ENCODE measurements at places on chromosomes 11 and 22.

DNA sequence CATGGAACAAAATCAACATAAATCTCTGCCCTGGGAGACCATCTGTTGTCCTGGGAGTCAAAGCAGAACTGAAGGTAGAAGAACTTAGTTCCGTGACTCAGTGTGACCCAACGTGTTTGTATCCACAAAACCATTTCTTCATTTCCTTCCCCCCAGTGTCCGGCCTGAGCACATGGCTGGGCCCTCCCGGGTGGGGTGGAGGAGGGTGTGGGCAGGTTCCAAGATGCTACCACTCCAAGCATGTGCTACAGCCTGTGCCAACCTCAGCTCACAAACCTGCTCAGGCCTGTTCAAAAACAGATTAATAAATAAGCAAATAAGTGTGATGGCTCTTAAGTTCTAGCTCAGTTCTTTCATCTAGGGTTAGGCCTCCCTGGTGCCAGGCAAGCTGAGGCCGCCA is 55.3 kb downstream of the SHANK2 start:
- no peak for DNase-seq

- no peak for DNase-seq
Observed at GRCh38 chr22:50293441-50294318, 13.8 kb downstream of the PLXNB2 start.

DNA sequence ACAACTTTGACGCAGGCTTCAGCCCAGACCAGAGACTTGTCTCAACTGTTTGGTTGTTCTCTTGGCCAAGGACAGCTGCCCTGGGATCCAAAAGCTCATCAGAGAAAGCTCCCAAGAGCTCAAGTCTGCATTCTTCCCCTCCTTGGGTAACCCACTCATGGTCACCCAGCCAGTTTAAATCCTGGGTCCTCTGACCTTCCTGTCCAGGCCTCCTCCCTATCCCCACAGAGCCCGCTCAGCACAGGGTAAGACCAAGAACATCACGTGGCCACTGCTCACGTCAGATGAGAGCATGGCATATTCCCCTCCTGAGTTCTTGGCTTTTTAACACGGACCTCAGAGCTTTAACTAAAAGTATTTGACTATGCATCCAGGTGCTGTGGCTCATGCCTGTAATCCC is 25.8 kb downstream of the TSKU start:
- DNase-seq, result no peak

DNA sequence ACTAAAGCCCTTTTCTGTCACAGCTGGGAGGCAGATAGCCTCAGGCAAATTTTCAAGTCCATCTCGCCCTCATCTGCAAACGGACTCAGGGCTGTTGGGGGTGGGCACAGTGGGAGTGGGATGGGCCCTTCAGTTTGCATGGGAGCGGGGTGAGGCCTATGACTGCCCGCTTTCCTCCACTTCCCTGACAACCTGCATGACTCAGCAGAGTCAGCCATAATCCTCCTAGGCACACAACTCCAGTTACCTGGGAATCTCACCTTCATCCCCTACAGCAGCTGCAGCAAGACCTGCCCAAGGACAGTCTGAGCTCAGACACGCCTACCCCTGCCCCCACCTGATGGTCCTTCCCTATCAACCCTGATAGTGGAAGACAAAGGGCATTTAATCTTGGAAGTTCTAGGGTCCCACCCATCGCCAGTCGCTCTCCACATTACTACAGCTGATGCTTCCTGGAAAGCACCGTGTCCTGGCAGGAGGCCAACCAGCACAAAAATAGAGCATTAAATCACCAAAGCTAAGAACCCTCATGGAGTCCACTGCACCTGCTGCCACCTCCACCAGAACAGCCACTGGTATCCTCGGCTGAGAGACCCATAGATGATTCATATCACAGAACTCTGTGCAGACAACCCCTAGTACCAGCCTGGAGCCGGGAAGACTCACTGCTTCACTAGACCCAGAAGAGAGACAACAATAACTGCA is 319.3 kb downstream of the DCDC1 start:
- DNase-seq, result no peak

DNA sequence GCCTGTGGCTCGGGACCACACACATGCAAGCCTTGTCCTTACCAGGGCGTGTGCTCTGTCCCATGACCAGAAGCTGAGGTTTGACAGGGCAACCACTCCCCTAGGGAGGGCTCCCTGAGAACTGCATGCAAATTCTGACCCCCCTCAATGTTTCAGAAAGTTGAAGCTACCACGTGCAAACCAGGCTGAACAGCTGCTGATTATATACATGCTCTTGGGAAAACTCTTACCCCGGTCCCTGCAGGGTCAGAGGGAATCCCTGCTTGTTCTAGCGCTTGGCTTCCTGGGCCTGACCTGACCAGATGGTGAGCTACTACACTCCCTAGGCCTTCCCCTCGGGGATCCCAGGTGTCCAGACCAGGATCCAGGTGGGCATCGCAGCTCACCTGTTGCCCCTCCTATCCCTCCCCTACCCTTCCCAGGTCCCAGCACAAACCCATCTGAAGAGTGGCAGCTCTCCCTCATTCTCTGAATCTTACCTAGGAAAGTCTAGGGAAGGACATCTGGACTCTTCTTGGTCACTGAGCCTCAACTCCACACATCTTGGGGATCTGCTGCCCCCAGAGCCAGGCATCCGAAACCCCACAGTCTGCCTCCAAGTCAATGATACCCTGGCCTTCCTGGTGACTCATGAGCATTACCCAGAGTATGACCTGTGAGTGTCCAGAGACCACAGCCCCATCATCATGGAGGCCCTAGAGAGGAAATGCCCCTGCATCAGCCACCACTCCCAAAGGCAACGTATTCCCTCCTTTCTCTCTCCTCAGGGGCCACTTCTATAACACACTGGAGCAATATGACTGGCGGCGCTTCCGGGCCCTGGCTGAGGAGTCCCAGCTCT is 61.5 kb downstream of the BTG4 start:
- no peak for DNase-seq

GRCh38 chr11:108632041-108632704 is 32.7 kb upstream of the DDX10 start:
- DNase-seq, result no peak

DNA sequence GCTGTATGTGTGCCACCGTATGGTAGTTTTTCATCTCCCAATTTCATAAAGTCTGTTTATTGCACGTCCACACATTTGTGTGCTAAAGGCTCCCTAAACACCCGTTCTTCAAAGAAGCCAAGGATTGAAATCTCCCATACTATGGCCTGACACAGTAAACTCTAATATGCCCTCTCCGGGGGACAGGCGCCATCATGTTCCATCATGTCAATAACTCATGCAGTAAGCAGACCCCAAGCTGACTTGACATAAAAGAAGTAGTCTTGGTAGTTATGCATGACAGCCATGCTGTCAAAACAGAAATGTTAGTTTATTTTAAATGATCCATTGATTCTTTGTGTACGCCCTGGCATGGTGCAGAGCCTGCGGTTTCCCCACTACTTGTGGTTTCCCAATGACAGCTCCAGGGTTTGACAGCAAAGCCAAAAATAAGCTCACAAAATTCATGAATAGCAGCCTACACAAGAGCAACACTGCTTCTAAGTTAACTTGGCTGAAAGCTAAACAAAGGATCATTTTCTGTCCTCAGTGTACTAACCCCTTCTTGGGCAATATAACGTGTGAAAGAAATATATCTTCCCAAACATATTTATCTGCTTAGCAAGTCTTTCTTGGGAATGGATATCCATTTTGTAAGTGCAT is 56.5 kb upstream of the CABP7 start:
- no peak for DNase-seq

DNA sequence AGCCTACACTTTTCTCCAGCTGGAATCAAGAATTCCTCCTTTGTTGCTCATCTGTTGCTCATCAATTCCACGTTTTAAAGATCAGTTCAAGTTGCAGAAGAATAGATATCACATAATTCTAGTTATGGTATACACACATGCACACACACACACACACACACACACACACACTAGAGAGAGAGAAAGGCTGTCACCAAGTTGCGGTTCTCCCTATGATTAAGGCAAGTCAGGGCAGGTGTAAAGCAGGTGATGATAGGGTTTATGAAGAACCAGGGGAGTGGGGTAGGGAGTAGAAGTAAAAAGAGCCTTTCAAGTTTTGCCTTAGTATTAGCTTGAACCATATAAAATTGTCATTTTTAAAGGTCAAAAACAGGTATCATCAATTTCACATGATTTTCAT is 31.7 kb upstream of the TMPRSS4 start:
- no peak for DNase-seq

DNA sequence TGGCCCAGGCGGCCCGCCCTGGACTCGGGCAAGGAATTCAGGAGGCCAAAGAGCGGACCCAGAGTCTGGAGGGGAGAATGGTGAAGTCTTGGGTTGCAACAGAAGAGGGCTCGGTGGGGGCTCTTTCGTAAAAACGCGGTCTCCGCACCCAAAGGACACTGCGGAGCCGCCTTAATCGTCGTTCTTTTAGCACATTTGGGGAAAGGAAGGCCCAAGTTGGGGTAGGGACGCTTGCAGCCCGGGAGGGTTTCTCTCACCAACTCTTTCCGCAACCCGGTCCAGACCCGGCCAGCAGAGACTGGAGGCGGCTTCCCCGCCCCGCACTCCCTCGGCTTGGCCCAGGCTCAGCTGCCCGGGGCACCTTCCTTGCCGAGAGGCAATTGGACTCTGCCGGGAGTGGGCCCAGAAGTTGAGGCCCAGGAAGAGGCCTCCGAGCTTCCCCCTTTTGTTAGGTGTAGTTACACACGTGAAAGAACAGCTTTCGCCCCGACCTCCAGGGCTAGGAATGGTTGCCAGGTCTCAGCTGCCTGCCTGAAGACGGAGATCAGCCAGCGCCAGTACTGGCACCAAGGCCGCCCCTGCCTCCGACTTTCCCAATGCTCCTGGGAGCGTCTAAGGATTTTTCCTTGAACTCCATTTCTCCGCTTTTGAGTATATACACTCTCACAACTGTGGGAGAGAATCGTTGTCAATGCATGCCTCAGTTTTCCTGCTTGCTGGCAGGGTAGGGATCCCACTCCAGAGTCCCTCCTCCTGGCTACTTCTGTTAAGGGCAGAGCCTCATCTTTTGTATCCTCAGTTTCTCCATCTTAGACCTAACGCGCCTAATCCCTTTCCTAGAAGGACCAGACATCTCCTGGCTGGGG is 3.7 kb downstream of the ALX4 start:
- DNase-seq, result no peak

GRCh38 chr22:25582946-25583345 is 18.5 kb downstream of the GRK3 start:
- no peak for DNase-seq

DNA sequence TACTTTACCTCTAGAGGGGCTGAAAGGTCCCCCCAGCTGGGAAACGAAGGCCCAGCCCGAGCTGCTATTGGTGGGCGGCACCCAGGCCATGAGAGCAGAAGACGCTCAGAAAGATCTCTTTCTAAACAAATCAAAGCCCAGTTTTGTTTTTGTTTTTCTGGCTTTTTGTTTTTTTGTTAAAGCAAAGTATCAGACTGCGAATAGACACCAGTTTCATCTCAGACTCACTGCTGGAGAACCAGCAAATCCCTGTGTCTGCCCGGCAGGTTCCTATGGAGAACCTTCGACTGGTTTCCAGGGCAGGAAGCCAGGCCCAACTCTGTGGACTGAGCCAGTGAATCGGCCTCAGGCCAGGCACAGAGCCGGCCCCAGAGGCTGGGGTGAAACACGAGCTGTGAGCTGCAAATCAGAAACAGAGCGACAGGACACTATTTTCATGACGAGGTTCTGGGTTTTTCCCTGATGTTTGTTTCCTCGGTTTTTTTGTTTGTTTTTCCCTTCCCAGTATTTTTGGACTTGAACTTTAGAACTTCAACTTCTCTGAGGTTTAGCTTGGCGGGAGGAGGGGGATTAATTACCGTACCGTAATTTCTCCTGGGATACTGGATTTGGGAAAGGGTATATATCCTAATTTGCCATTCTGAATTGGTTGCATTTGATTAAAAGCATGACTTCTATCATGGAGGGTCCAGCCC is 16.0 kb upstream of the B4GALNT4 start:
- no peak for DNase-seq

DNA sequence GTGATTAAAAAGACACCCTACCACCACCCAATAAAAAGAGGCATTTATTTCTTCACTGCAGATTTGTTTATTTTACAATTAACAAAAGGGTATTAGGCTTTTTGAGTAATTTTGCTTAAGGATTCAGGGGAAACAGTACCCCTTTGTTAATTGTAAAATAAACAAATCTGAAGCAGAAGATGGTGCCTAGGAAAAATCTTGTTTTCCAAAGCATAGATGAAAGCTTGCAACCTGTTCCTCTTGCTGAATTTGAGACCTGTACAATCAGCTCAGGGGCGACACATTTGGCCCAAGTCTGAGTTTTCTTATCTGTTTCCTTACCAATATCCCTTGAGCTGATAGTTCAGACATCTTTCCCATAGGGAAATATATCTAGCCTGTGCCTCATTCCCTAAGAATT is 171.9 kb downstream of the GRIA4 start:
- no peak for DNase-seq

DNA sequence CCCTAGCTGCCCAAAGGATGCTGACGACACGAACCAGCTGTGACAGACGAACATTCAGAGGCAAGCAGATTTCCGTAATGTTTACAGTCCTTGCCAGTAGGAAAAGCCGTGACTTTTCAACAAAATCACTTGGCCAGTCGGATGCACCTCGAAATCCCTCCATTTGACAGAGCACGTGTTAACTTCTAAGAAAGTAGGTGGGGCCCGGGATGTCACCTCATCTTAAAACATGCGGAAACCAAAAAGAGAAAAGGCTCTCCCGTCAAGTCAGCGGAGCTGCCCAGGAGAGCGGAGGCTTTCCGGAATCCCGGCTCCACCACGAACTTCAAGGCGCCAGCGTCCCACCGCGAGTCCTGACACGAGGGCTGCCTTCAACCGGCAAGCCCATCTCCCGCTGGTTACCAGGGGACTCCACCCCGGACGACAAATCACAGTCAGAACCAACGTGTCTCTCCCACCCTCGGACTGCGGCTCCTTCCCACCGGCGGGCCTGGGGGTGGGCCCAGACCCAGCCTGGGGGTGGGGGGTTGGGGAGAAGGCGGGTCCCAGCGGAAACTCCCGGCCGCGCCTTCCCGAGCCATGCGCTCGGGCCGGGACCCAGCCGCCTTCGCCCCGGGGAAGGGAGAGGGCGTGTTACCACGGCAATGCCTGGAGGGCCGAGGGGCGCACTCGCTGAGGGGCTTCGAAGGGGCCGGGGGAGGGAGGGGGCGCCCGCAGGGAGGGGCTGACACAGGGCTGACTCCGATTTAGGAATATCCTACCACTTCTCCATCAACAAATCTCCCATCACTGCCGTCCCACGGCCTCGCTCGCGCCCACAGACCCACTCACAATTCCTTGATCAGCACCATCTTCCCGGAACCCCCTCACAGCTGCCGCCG is 475 bp downstream of the PITPNB start:
- DNase-seq, result peak; percentile 41
